ENCODE measurements at places on chromosomes 5 and 9.
A peak's percentile ranks its signal among the peaks of the same experiment; 100 is the strongest.

DNA sequence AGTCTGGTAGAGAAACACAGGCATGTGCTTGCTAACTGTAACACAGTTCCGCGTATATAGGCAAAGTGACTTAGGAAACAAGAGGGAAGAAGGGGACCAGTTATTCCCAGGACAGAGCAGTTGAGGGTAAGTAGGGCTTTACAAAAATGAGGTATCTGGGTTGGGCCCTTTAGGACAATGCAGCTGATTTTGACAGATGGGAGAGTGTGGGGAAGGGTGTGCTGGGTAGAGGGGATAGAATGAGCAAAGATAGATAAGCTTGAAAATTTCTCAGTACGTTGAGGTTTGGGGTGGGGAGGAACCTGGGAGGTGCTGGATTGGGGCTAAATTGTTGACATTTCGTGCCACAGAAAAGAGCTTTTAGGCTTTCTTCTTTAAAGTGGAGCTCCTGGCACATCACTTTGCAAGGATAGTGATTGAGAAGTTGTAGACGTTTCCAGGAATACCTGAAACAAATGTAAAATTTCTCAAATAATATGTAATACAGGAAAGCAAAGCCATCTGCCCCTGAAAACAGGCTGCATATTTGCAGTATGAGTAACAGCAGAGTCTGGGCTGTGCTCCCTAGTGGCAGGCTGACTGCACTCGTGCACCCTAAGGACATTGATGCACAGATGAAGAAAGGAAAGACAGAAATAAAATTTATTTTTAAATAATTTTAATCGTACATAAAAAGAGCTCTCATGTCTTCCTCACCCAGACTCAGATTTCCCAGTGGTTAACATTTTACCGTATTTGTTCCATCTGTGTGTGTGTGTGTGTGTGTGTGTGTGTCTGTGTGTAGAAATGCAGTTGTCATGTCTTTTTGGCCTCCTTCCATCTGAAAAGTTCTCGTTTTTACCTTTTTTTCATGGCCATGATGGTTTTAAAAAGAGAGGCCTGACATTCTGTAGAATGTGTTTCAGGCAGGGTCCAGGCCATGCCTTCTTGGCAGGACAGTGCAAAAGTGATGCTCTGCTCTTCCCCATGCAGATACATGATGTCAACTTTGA, 144.9 kb upstream of the DMRT1 start:
- peak; percentile 63 for DNase-seq

- DNase-seq: no peak
These were observed 28.1 kb upstream of the LRRTM2 start for GRCh38 chr5:138903130-138903775.

- peak; percentile 45 for DNase-seq
These were observed 97.7 kb upstream of the MVB12B start for GRCh38 chr9:126228781-126229444.

DNA sequence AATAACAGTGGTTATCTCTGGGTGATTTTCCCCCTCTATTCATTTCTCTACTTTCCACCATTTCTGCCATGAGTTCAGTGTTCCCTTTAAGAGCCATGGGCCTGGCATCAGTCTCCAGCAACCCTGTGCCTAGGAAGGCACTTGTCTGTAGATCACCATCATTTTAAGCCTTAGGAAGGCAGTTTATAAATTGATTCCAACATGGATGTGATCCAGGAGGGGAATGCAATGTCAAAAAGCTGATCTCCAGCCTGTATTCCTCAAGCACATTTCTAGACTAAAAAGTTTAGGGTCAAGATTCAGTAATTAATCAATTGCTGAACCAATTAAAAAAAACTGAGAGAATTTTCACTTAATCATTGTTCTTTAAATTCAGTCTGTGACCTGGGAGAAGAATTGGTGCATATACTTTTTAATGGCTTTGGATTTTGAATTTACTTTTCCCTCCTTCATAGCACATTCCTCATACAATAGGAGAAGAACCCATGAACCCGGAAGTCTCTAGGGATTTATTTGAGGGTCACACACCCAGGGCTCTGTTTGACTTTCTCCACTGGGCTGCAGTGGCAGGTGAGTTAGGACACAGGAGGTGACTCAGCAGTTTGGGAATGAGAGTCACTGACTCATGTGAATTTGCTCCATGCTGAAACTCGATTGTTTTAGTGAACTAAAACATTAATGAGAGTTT, 6.1 kb upstream of the ERMP1 start:
- DNase-seq: no peak

DNA sequence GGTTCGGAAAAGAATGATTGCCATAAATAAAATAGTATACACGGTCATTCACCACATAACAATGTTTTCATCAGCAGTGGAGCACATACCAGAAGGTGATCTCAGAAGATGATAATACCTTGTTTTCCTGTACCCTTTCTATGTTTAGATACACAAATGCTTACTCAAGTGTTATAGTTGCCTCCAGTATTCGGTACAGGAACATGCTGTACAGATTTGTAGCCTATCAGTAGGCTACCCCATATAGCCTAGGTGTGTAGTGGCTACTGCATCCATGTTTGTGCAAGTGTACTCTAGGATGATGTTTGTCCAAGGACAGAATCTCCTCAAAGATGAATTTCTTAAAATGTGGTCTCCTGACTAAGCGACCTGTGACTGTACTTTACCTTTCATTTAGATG, 59.2 kb downstream of the ICE1 start:
- DNase-seq: no peak

DNA sequence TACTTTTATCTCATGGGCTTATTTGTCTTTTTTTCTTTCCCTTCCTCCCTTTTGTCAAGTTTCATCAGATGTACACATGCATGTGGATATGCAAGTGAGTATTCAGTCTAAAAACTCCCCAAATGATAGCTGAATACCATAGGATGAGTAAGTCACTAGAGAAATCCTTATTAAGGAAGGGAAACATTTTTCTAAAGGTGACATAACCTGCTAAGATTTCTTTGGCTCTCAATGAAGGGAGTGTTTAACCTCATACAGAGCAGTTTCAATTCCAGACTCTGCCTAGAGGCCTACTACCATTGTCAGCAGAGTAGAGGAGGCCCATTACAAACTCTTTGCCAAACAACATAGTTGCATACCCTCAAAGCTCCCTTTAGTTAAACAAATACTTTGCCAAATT, 192.4 kb downstream of the ARHGEF28 start:
- DNase-seq: no peak

- DNase-seq: no peak
These were observed 444.7 kb downstream of the HINT1 start for GRCh38 chr5:130720355-130720754.

- DNase-seq: no peak
These were observed 25.3 kb downstream of the IRX2 start for GRCh38 chr5:2725980-2726765.

- DNase-seq: no peak
These were observed 44.3 kb downstream of the TMEM252 start for GRCh38 chr9:68496356-68496755.

- DNase-seq: no peak
These were observed 12.6 kb upstream of the NXNL2 start for GRCh38 chr9:88522360-88522759.

GRCh38 chr5:174044466-174045254, 846 bp upstream of the NSG2 start:
- no peak for DNase-seq

DNA sequence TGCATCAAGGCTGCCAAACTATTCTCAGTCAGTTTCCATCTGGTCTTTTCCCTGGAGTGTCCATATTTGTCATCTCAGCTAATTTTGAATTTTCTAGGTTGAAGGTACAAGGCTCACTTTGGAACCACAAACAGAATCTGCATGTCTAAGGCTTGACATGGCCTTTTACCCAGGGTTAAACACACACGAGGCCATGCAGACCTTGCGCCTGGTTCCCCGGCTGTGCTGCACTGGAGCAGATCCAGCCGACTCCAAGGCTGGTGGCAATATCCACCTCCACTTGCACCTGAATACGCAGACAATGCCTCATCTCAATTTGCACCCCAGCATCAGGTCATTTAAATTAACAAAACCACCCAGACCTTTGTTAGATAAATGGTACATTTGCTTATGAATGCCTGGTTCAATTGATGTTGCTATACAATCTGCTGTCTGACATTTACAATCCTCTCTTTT, 276.2 kb downstream of the HSPA4 start:
- DNase-seq: no peak

DNA sequence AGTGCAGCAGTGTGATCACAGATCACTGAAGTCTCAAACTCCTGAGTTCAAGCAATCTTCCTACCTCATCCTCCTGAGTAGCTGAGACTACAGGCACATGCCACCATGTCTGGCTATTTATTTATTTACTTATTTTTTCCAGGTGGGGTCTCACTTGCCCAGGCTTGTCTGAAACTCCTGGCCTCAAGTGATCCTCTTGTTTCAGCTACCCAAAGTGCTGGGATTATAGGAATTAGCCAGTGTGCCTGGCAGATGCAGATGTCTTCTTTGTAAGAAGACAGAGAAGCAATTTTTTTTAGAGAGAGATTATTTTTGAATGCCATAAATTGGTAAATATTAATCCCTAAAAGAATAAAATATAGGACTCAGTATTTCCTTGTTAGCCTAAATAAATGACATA, 54.3 kb downstream of the CHSY3 start:
- DNase-seq: no peak

DNA sequence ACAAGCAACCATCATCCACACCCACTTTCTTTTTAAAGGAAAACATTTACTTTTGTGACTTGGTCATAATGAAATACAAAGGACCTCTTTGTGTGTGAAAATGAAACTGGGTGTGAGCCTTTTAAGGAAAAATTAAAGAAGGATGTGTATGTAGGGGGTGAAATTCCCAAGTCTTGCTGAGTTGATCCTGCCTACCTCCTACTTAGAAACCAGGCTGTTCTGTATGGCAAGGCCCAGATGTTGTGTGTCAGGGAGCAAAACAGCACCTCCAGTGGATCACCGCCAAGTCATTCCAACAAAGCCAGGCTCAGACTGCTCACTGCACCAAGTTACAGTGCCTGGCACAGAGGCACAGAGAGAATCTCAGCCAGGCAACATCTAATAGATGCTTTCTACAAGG, 198.5 kb upstream of the FBN2 start:
- peak; percentile 5 for DNase-seq

- DNase-seq: no peak
These were observed 405.6 kb downstream of the DMRT2 start for GRCh38 chr9:1455766-1456165.

DNA sequence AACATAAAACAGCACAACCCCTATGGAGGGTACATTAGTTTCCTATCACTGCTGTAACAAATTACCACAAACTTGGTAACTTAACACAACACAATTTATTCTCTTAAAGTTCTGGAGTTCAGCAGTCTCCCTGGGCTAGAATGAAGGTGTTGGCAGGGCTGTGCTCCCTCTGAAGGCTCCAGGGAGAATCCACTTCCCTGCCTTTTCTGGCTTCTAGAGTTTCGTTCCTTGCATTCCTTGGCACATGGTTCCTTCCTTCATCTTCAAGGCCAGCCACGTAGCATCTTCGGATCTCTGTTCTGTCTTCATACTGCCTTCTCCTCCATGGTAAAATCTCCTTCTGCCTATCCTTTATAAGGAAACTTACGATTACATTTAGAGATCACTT, 25.0 kb upstream of the GSN start:
- no peak for DNase-seq

DNA sequence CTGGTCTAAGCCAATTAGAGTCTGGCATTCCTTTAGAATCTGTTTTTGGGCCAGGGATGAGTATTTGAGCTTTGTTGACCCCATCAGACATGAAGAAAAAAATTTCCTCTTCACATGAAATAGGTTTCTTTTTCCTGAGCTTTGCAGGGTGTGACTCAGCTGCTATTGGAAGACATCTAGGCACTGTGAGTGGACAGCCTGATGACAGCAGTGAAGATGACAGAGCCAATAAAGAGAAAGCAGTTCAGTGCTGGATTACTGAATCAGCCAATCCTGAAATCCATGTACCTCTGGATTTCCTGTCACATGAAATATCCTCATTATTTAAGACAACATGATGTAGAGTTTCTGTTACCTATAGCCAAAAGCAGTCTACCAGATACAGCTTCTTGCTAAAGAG, 51.3 kb upstream of the GRIA1 start:
- no peak for DNase-seq

DNA sequence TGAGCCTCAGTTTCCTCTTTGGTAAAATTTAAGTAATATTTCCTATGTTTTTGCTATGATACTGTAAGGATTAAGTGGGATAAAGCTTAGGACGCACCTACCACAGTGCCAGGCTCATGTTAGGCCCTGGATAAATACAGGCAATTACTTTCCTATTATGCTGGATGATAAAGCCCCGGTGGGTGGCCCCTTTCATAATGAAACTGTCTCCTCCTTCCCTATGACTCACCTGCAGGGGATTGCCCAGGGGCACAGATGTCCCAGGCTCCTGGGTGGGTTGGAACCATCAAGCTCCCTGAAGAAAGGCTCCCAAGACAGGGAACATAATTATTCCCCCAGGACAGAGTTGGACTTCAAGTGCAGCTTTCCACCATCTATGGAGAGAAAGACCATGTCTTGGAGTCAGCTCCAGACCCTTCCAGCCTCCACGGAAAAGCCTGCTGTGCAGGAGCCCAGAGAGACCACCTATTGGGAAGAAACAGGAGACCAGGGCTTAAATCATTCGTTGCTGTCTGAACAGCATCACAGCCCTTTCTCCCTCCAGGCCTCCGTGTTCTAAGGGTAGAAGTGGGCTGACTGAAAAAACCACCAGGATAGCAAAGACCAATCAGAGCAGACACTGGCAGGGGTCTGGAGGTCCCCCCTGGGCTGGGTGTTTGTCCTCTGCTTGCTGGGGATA, 43.2 kb upstream of the FOXE1 start:
- DNase-seq: no peak

DNA sequence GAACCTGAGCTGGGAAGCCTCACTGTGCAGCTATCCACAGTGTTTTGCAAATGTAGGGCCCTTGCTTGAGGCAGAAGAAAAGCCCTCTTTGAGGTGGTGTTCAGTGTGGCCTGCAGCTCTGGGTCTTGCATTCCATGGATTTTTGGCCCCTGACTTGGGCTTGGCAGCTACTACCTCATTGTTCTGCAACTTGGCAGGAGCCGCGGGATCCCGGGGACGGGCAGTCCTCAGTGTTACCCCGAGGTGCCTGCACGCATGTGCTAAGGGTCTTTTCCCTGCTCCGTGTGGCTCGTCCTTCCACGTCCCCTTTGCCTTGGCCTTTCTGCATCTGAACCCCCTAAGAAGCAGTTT, 39.8 kb downstream of the NEK6 start:
- DNase-seq: peak; percentile 27

DNA sequence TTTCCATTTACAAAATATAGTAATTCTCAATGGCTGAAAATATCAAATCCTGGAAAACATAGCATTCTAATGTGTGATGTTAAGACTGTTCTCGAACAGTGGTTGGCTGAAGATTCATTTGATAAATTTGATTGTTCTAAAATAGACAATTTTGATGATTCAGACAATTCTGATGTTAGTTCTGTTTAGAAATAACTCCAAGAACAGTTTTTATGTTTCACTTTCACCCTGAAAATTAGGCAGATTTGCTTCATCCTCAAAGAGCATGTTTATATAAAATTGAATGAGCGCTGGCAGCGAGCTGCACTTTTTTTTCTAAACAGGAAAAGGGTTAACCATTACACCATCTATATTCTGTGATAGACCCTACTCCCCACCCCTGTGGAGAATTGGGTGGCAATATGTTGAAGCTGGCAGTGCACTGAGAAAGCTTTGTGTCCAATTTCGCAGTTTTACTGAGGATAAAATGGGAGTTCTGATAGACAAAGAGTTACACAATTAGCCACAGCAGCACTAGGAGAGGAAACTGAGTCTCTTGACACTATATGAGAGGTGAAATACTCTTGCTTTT, 69.6 kb upstream of the TMED7 start:
- DNase-seq: no peak

Measured in amygdala (tissue), 56 donors.